ENCODE measurements at places on chromosomes 3 and 15.

GRCh38 chr15:86213420-86213819 is 133.7 kb downstream of the AGBL1 start:
- no peak for DNase-seq

GRCh38 chr15:41599061-41599460 is 40.0 kb downstream of the TYRO3 start:
- DNase-seq: no peak

DNA sequence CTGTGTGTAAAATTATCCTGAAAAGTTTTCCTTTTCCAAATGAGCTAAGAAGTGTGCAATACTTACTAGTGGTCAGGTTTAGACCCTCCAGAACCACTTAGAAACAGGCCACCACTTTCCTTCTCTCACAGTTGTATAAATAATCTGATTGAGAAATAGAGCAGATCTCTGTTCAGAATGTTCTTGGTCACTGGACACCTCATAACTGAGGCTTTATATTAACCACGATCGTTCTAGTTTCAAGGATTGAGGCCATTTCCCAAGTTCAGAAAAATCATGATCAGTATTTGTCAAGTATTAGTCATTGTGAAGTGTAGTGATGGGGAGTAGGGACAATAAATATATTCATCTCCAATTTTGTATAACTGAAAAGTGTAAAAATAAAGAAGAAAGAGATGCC is 1.0 kb upstream of the MAP3K13 start:
- DNase-seq: no peak

DNA sequence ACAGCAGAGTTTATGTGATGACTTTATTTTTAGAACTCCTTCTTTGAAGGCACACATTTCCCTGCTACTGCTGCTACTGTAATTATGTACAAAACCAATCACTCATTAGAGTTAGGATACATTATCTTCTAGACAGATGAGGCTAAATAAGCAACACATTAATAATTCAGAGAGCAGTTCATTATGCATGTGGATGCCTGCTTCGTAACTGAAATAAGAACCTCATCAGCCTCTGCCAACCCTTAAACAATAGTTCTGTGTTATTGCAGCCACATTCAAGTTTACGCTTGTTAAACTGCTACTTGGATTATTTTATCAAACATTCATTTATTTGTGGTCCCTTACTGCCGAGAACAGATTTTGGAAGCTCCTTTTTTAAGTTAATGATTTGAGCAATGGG is 52.5 kb upstream of the C15orf61 start:
- DNase-seq: no peak

- DNase-seq: peak; percentile 4
Observed at GRCh38 chr15:55319537-55320237, 665 bp downstream of the PIGB start.

- no peak for DNase-seq
Observed at GRCh38 chr3:160464971-160465370, 15.4 kb upstream of the TRIM59 start.

DNA sequence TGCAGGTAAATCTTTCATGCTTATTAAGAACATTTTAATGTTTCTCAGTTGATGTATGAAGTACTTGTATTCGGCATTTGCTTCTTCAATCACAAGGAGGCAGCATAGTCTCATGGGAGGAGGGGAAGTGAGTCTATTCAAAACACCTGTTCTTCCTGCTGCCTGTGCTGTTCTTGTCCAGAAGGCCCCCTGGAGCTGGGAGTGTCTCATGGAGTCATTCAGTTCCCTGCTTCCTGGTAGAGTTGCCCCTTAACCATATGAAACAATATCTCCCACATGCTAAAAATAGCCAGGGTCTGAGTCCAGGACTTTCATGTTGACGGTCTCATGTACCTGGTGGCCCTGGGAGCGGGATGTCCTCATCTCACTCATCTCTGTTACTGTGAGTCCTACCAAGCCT is 15.5 kb upstream of the PPP1R2 start:
- peak; percentile 72 for DNase-seq

DNA sequence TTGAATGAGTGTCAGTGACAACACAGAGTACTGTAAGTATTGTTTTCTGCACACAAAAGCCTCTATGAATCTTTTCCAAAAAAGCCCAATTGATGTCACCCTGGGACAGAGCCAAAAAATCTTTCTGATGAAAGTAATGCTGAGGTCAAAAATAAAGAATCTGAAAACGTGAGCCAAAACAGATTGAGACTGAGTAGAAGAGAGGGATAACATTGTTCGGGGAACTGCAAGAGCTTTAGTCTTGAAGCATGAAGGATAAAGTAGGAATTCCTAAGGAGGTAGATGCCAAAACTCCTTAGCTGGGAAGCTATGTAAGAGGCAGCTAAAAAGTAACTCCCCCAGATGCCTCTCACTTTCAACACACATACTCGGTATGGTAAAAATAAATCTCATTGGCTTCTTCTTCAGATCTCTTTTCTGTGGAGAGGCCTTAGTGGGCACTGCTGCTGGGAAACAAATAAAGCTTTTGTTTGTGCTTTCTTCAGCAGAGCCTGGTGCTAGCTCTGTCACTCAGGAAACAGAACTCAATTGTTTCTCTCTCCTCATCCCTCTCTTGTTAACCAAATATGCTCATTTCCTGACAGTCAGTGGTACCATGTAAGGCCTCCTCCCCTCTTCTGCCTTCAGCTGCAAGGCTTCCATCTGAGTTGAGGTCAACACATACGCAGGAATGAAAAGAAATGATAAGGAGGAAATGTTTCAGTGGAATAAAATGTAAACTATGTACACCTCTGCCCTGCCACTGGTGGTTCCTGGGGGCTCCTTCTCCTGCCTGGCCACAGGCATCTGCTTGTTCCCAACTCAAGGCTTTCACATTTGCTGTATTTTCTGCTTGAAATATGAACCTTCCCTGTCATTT is 58.1 kb downstream of the CD200 start:
- peak; percentile 60 for DNase-seq

- no peak for DNase-seq
Observed at GRCh38 chr3:191296041-191296541, 33.1 kb upstream of the CCDC50 start.

GRCh38 chr15:66212563-66212921 is 41.0 kb downstream of the MEGF11 start:
- peak; percentile 13 for DNase-seq

- DNase-seq: peak; percentile 95
Observed at GRCh38 chr15:101127506-101128076, 124.3 kb downstream of the CHSY1 start.
